ENCODE measurements at places on chromosomes 7 and 10.

- no peak for DNase-seq
These were observed 1177.4 kb upstream of the PHF14 start for GRCh38 chr7:9796241-9796640.

GRCh38 chr7:158237672-158238335 lies 349.8 kb downstream of the PTPRN2 start:
- DNase-seq = no peak

GRCh38 chr10:27153845-27154193 lies 365 bp downstream of the YME1L1 start:
- peak; percentile 13 for DNase-seq

- DNase-seq = peak; percentile 46
These were observed 30.3 kb upstream of the LSM8 start for GRCh38 chr7:118153551-118154177.

DNA sequence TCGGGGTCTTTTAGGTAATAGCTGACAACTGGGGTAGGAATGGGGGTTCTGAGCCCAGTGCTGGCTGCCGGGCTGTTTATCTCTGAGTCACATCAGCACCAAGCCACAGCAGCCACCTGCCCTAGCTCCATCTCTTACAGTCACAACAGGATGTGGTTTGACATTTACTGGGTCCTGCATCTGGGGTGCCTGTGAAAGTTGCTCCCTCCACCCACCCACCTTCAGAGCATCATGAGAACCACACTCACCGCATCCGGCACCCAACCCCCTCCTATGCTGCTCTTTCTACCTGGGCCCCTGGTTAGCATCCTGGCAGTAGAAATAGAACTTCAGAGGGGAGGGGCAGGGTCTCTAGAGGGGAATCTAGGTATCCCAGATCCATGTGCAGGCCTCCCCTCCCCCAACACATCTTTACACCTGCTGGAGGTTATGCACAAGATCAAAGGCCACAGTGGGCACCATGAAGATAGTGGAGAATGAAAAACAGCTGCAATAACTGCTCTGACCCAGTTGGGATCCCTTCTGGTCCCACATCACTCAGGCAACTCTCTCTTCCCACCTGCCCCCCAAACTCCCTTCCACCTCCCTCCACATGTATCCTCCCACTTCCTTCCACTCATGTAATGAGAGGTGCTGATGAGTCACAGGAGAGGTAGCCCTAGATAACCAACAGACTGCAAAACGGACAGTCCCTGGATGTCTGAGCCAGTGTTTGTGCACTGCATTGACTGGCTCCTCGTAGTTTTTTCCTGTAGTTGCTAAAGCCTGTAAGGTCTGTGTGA lies 38.2 kb downstream of the PRSS2 start:
- no peak for DNase-seq

- no peak for DNase-seq
These were observed 95.1 kb downstream of the BMPR1A start for GRCh38 chr10:86851328-86852207.

DNA sequence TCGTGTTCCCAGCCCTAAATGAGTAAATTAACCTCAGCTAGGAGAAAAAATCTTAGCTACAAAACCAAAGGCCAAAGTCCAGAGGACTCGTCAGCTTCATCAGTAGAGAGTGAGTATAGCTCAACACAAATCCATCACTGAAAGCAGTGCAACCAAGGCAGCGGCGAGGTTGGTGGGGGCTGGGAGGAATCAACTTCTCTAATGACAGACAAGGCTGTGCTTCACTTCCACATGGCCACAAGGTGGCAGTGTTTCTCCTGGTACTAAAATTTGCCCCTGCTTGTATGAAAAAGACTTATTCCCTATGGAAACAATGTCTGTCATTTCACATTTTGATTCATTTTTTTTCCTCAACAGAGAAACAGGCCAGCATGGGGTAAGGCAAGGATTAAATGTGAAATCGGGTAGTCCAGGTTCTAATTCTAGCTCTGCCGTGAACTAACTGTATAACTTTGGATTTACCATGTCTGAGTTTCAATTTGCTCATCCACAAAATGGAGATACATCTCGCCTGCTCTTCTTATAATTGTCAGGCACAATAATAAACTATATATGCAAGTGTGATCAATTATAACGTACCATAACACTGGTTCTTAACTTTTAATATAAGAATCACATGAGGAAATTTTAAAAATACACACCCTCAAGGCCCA lies 39.3 kb downstream of the FAS start:
- DNase-seq = peak; percentile 59
